ENCODE measurements at places on chromosomes 13 and 19.

DNA sequence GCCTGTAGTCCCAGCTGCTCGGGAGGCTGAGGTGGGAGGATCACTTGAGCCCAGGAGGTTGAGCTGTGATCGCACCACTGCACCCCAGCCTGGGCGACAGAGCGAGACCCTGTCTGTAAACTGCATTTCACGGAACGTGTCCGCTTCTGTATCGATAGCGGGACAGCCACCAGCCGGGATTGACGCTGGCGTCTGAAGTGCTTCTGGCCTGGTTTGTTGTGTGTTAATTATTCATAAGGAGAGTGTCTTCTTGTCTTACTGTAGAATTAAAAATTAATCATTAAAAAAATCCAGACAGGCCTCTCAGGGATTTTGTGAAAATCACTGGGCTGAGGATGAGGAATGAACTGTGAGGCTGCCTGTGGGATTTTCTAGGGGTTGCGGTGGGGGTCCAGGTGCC, 16.2 kb upstream of the MISP start:
- no peak for DNase-seq

GRCh38 chr19:5792224-5792623, 1.3 kb upstream of the DUS3L start:
- no peak for DNase-seq

GRCh38 chr19:38739440-38740256, 4.6 kb downstream of the CAPN12 start:
- DNase-seq, result no peak

DNA sequence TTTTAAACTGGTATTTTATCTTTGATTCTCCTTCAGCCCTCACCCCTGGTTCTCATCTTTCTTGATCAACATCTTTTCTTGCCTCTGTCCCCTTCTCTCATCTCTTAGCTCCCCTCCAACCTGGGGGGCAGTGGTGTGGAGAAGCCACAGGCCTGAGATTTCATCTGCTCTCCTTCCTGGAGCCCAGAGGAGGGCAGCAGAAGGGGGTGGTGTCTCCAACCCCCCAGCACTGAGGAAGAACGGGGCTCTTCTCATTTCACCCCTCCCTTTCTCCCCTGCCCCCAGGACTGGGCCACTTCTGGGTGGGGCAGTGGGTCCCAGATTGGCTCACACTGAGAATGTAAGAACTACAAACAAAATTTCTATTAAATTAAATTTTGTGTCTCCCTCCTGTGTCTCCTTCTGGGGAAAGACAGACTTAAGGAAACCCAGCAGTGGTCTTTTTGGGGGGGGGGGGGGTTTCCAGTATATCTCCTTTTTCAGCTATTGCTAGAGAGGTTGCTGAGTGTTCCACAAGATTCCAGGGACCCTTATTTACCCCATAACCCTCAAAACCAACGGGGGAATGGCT, 1.5 kb upstream of the RAD23A start:
- DNase-seq, result no peak

- peak; percentile 43 for DNase-seq
Observed at GRCh38 chr19:36060430-36060829, 5.7 kb downstream of the WDR62 start.

GRCh38 chr19:51572410-51572809, 1.3 kb downstream of the ZNF175 start:
- no peak for DNase-seq

DNA sequence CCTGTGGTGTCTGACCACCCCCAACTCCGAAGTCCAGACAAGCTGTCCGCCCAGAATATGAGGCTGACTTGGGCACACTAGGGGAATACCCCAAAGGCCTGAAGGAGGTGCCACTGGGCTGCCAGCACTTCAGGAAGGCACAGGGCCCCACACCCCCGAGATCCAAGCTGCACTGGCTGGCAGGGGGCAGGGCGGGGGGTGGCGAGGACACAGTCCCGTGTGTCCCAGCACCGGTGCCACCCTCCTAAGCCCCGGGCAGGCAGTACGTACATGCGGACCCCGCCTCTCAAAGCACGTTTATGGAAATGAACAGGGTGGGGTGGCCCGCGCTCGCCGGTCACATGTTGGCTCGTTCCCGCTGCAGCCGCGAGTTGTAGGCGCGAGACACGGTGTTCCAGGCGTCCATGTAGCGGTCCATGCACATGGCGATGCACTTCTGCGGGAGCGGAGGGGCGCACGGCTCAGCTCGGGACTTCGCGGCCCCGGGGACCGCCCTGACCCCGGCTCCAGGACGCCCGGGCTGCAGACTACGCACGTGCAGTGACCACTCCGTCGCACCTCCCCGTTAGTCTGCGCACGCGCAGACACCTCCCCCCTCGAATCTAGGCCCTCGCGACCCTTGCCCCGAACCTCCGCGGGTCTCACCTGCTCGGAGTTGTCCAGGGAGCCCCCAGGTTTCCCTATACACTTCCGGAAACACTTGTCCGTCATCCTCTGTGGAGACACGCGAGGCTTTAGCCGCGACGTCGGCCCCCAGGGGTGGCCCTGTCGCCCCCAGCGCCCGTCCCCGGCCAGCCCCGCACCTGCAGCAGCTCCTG, 566 bp downstream of the TIMM13 start:
- peak; percentile 79 for DNase-seq

DNA sequence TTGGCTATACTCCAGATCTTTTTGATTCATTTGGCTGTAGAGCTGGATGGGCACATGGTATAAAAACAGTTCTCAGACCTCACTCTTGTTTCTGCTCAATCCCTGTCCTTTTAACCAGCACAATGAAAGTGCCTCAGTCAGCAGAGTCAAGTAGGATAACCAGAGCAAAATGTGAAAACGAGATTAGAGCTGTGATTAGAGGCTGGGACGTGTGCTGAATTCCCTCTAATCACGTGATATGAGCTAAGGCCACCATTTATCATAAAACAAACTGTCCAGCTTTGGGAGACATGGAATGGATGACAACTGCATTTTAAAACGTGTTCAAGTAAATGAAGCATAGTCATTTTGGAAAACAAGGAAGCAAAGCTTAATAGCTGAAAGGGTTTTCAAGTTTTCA, 54.1 kb downstream of the GJA3 start:
- no peak for DNase-seq

DNA sequence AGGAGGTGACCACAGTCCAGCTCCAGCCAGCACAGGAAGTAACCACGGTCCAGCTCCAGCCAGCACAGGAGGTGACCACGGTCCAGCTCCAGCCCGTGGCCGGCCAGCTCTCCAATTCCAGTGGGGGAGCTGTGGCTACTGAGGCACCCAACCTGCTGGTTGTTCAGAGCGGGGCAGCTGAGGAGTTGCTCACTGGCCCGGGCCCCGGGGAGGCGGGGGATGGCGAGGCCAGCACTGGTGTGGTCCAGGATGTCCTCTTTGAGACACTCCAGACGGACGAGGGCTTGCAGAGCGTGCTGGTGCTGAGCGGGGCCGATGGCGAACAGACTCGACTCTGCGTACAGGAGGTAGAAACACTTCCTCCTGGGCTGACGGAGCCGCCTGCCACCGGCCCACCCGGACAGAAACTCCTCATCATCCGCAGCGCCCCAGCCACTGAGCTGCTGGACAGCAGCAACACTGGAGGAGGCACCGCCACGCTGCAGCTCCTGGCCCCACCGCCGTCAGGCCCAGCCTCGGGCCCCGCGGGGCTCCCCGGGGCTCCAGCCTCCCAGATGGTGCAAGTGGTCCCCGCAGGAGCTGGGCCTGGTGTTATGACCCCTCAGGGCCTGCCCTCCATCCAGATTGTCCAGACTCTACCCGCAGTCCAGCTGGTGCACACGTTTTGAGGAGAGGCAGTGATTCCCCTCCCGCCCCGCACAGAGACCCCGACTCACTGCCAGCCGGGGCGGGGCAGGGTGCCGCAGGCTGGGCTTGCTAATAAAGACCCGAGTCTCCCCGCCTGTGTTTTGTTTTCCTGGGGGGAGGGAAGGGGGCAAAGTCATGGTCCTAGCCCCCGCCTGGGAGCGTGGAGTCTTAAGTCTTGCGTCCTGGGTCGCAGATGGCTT, 1.0 kb upstream of the NAT14 start:
- DNase-seq, result no peak

DNA sequence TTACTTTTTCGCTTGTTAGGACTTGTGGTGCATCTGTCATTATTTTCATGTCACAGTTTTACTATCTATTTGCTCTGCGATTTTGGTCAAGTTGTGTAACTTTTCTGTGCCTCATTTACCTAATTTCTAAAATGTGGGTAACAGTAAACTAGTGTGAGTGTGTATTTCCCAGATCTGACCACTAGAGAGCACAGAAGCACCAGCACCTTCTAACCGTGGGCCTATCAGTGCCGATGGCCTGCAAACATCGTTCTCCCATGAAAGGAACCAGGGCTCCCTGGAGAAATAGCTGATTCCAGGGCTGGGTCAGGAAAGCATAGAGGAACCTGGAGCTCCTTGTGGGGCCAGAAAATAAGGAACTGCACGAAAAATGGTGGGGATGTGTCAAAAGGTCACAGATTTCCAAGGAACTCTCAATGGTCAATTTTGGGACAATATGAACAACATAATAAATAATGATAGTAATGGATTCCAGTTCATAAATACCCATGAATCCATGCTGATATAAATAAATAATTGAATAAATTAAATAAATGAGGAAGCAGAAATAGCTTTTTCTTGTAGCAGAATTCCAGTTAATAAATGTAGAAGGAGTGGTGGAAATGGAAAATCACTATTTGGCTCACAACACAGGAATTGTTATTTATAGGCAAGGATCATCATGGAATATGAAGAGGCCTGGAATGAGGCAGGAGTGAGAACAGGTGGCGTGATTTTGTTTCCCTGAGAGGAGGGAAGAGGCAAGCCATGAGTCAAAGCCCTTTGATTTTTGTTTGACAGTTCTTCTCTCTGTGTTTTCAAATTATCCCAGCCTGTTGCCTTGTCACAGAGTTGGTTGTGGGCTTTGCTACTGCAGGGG, 31.1 kb downstream of the CEACAM8 start:
- DNase-seq, result peak; percentile 71

GRCh38 chr19:8697671-8698432, 743 bp downstream of the ACTL9 start:
- DNase-seq, result peak; percentile 41

DNA sequence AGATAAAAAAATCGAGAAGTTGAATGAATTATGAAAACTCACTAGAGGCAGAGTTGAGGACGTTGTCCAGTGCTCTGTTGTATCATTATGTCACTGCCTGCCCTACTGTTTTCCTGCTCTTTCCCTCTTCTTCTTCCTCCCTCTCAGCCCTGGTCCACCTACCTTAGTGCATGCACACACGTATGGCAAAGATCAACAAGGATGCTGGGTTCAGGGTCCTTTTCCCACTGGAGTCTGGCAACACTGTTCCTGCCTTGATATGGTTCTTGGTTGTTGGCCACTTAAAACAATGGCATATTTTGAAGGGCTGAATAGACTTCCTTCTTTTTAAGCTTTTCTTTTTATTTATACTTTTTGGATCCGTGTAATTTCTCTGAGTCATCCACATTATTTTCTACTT, 74.5 kb downstream of the LRCH1 start:
- DNase-seq, result no peak

GRCh38 chr19:34504273-34504808, 22.8 kb downstream of the WTIP start:
- no peak for DNase-seq

DNA sequence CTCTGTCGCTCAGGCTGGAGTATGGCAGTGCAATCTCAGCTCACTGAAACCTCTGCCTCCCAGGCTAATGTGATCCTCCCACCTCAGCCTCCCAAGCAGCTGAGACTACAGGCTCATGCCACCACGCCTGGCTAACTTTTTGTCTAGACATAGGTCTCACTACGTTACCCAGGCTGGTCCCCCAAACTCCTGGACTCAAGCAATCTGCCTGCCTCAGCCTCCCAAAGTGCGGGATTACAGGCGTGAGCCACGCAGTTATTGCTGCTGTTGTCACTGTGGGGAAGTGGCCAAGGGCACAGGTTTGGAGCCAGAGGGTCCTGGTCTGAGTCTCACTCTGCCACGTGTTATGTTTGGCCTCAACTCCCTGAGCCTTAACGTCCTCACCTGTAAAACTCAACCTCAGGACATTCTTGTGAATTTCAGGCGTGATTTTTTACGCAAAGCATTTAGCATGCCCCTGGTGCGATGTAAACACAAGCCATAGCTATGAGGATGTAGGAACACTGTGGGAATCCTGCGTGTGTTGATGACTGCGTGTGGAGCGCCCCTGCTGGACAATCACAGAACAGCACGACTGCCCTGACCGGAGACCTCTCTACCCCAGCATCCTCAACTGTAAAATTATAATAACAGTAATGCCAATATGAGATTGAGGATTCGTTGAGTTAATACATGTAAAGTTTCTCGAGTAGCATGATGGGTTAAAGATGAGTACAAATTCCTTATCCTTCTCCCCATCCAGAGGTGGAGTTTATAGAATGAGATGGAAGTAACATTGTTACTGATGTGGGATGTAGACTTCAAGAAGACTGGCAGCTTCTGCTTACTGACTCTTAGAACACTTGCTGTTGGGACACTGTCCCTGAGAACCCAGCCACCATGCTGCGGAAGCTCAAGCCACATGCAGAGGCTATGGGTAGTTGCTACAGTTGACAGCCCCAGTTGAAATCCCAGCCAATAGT, 41.8 kb upstream of the PNMA8B start:
- DNase-seq, result peak; percentile 63

GRCh38 chr19:13884726-13885591, 8.0 kb downstream of the NANOS3 start:
- DNase-seq, result no peak

DNA sequence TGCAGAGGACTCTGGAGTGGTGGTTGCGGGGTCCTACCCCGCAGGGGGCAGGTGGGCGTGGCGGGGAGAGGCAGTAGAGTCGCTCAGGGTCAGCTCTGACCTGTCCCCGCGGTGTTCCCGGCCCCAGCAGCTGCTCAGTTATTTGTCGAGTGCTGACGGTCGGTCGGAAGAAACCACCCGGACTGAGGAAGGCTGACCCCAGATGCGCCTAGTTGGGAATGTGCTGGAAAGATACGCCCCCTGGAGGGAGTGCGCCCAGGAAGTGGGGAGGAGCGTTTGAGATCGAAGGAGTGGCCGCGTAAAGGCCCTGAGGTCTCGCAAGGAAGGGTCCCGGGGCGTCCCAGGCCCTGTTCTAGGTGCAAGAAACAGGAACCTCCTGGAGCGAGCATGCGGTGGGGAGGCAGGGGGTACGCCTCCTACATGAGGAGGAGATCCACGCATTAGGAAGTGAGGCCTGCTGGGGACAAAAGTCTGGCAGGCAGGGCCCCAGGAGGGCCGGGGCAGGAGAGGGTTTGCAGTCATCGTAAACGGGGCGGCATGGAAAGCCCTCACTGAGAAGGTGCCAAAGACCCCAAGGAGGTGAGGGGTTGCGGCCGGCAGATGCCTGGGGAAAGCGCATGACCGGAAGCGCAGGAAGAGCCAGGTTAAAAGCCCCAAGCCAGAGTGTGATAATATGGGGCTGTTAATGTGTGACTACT, 9.2 kb downstream of the CCDC8 start:
- DNase-seq, result peak; percentile 40
